ENCODE measurements at places on chromosomes 6 and 20.
A peak's percentile ranks its signal among the peaks of the same experiment; 100 is the strongest.

- no peak for DNase-seq
These were observed 191.6 kb upstream of the EXOC2 start for GRCh38 chr6:884570-884969.

DNA sequence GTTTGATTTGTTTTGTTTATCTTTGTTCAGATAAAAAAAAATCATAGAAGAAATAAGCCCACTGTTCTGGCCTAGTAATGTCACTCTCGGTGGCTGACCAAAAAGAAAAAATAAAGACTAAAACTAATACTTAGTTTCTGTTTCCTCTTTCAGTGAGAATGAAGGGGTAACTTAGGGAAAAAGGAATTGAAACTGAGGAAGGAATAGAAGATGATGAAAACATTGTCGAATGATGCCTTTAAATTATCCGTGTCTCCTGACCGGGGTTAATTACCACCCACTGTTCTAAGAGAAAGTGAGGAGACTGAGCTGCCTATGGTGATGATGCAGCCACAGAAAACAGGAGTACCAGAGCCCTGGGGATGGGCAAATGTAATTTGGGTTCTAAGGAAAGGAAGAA, 73.1 kb downstream of the PTCHD4 start:
- peak; percentile 25 for DNase-seq

GRCh38 chr6:79307321-79308036, 73.0 kb upstream of the HMGN3 start:
- no peak for DNase-seq

GRCh38 chr6:124973780-124974179, 11.5 kb downstream of the RNF217 start:
- no peak for DNase-seq

DNA sequence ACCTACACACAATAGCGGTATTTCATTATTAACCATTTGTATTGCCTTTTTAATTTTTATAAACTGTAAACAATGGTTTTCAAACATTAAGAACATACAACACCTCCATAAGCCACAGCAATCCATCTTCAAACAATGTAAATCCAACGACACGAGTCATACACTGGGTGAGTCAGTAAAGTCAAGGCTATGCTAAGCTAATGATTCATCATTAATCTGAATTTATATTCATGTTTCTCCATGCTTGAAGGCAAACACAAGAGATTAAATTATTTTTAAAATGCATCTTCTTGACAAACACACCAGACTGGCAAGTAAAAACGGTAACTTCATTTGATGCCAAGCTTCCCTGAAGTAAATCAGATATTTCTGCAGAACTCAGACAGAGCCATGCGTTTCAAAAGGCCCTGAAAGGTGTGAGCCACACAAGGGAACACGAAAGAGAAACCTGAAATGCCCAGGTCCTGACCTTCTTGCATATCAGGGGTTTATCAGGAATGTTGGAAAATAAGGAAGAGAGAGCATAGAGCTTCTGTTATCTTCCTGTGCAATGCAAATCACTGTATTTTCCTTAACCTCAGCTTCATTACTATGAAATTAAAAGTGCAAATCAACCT, 162.5 kb downstream of the ALDH8A1 start:
- DNase-seq = no peak

DNA sequence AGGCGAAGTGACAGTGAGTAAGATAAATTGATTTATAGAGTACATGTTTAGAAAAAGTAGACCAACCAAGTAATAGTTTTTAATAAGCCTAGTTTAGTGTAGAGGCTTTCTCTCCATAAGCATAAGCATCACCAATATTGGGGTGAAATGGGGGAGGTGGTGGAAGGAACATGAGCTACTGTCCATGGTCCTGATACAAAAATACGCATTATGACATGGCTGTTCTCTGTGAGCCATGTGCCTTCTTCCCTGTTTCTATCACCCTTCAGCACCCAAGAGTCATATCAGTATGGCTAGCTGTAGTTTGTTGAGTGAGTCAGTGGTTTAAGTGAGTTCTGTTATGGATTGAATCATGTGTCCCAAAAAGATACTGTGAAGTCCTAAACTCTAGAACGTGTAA, 150.8 kb downstream of the EDN1 start:
- no peak for DNase-seq

DNA sequence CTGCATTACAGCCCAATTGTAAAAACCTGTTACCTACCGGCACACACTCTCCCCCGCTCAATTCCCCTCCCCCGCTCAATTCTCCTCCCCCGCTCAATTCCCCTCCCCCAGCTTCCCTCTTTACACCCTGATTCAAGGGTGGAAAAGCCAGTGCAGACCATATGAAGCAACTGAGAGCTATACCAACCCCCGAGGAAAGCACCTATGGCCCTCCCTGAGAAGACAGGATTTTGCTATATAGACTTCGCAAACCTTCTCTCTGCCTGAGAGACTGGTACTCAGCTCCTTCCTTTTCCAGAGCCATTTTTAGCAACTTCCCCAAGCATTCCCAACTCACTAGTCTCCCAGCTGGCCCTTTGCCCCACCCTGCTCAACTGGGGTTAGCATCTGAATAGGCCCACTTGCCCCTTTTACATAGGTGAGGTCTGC, 7.6 kb downstream of the GNAS-AS1 start:
- no peak for DNase-seq

- DNase-seq = no peak
These were observed 67.3 kb upstream of the SIRPG start for GRCh38 chr20:1724901-1725300.

DNA sequence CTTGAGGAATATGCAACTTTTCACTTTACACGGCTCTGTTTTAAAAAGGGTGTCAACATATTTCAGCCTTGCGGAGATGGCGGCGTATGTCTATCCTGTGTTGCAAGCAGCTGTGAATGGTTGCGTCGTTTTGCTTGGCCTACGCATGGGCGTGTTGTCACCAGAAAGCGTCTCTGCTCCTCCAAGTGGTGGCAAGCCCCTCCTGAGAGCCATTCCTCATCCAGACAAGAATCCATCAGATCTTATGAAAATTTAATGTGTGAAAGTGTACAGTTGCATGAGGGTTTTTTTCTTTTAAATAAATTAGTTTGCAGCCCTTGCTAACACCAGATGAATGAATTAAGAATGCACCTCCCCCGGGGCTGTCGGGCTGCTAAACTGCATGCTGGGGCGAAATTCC, 114.4 kb downstream of the PHACTR3 start:
- DNase-seq = no peak

GRCh38 chr6:89146718-89147700, 1.2 kb downstream of the PM20D2 start:
- peak; percentile 13 for DNase-seq

- DNase-seq = no peak
These were observed 345.2 kb upstream of the RSPO3 start for GRCh38 chr6:126773112-126773805.

- DNase-seq = no peak
These were observed 263.2 kb upstream of the RNF217 start for GRCh38 chr6:124699038-124699437.

GRCh38 chr20:37270576-37271420, 9.2 kb upstream of the GHRH start:
- DNase-seq = peak; percentile 52

DNA sequence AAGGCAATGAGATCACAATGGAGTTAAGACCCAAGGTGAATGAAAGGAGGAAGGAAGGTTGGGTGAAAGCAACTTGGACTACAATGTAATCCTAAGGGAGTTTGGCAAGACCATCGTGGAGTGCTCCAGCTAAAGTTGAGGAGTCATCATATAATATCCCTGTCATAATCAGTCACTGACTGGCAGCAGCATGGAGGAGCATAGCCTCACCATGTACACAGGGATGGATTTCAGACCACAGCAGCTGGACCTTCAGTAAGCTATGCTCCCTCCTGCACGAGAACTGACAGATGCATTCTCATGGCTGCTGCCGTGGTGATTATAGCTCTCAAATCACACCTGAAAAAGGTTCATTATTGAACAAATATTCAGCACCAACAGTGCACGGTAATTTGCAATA, 43.0 kb downstream of the GOPC start:
- DNase-seq = no peak

- no peak for DNase-seq
These were observed 3.0 kb upstream of the VEGFA start for GRCh38 chr6:43766964-43767461.

GRCh38 chr6:130032758-130033340, 14.5 kb downstream of the L3MBTL3 start:
- DNase-seq = no peak

DNA sequence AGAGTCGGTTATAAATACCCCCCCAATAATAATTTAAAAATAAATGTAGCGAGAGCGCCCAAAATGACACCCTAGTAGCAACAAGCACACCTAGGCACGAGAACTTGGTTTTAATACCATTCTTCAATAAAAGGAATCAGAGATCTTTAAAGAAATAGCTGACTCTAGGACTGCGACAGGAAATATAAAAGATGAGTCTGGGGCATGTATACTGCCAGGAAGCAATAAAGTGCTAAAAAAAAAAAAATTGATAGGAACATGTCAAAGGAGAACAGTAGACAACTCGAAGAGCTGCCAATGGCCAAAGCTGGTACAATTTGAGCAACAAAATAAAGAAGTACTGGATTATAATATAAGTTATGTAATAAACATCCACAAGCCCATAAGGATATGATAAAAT, 2.2 kb downstream of the PNISR start:
- no peak for DNase-seq

- no peak for DNase-seq
These were observed 10.5 kb downstream of the DNAH8 start for GRCh38 chr6:38725414-38726183.

DNA sequence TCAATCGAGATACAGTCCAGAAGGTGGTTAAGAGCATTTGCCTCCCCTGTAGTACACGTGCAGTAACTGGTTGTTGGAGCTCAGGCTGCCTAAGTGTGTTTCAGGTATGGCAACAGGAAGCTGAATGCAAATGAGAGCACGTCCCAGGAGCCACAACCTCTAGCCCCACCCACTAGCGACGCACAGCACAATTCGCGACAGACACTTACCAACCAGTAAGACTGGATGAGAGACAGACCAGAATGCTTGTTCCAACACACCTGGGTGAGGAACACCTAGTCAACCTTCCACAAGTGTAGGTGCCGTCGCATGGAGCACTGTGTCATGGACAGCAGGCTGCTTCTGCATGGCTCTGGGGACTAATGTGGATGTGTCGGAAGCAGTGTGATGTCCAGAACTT, 7.2 kb upstream of the SERPINB1 start:
- DNase-seq = no peak

GRCh38 chr6:141443032-141443431, 689.7 kb upstream of the GJE1 start:
- no peak for DNase-seq

GRCh38 chr6:143529095-143529494, 17.6 kb upstream of the FUCA2 start:
- no peak for DNase-seq

DNA sequence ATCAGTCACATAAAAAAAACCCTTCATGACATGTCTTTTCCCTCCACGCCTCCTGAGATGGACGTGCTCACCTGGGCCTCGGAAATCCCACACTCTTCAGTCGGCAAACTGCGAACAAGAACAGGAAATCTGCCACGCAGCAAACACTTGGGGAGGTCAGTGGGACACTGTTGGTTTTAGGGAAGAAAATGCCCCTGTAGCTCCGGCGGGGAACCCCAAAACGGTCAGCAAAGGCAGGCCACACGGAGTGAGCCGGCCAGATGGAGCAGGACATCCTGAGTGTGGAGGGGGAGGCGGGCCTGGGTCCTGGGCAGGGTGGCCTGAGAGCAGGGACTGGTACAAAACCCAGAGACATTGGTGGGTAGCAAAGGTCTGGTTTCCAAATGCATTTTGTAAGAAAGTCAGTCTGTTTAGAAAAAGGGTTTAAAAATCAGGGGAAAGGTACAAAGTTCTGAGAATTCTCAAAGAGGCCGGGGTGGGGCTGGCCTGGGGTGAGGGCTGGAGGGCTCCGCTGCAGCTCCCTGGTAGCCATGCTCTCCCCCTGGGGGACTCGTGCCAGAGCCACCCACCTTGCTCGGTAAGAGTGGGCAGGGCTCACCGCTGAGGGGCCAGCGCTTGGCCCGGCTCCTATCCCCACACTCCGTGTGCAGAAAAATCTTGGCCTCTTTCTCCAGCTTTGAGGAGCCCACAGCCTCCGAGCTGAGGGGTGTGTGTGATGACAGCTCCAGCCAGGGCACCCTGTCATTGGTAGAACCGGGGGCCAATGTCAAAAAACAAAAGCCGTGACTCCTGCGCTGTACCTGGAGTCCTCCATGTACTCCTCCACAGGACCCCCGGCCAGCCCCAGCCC, 5.2 kb downstream of the SLC2A4RG start:
- DNase-seq = no peak

- DNase-seq = no peak
These were observed 6.8 kb downstream of the THEMIS start for GRCh38 chr6:127894051-127894450.
